Astrocyte of the cerebellum (primary cell): ENCODE measurements at places on chromosomes 12 and 14.
A peak's percentile ranks its signal among the peaks of the same experiment; 100 is the strongest.

DNA sequence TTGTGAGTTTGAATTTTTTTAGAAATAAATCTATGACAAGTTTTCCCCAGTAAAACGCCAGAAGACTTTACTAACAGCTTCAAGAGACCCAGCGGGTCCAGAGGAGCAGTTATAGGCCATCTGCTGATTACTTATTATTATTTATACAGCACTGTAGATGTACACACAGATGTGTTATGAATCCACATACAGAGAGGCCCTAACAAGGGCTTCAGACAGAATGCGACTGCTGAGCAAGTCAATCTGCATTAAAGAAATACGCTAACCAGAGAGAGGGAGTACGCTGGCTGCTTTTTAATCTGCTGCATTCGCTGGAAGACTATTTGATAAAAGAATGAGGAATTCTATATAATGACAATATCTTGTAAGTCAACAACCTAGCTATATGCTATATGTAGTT lies 32.5 kb downstream of the ATF7 start:
- DNase-seq: no peak

GRCh38 chr12:5396541-5396940 lies 35.4 kb upstream of the NTF3 start:
- DNase-seq: no peak

DNA sequence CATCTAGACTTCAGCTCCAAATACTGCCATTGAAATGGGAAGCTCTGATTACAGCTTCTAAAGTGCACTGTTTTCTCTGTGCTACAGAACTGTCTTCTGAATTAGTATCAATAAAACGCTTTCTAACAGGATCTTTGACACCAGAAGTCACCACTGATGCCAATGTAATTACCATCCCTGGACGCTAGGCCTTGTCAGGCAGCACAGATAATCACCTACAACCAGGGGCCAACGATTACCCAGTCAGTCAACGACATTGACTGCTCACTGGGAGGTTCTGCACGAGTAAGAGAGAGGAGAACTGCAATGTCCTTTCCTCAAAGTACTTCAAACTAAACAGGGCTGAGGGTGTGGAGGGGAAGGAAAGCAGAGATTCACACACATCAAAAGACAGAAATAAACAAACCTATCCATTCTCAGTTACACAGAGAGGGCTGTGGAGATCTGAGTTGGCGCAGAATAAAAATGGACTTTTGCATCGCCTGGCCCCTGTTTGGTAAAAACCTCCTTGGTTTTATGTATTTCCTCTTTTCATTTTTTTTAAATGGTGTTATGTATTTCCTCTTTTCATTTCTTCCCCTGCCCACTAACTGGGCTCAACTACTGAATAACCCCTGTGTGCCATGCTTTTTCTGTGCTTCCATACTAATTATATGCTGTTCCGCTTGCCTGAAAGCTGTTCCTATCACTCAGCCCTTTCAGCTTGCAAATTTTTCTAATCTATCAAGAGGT lies 492.2 kb downstream of the APAF1 start:
- DNase-seq: no peak

- DNase-seq: no peak
Observed at GRCh38 chr12:45895961-45896360, 94.4 kb downstream of the SCAF11 start.

- peak; percentile 33 for DNase-seq
Observed at GRCh38 chr12:120194534-120195395, at the start of gene GCN1. TSS of gene GCN1 (minus strand) at chr12:120194715. CDS start at chr12:120194697, 18 bp downstream.

DNA sequence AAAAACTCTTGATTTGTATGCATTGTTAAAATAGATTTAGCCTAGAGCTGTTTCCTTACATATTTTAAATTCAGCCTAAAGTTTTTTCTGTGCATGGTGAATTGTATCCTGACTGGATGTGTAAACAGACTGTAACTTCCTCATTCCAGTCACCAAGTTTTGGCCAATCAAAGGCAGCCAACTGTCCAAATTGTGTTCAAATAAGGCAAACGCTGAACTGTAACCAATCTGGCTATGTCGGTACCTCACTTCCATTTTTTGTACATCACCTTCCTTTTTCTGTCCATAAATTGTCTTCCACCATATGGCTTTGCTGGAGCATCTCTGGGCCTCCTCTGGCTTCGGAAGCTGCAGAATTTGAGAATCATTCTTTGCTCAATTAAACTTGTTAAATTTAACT lies 1921.9 kb upstream of the SEL1L start:
- no peak for DNase-seq

DNA sequence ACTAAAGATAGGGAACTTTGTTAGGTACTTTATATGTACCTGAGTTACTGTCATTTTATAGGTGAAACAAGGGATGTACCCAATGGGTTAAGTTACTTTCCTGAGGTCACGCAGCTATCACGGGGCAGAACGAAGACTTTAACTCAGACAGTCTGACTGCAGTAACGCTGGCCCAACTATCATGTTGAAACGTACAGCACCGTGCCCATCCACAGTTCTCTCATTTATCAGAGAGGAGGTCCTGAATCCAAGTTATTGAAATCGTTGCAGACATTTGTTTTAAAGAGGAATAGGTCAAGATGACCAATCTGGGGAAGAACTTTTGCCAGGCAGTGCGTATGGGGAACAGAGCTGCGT lies 587 bp upstream of the C12orf75 start:
- no peak for DNase-seq

GRCh38 chr14:68369281-68370056 lies 423.4 kb downstream of the ZFP36L1 start:
- no peak for DNase-seq

- DNase-seq: no peak
Observed at GRCh38 chr14:58390830-58391229, 4.9 kb upstream of the TOMM20L start.

GRCh38 chr12:31845613-31846322 lies 113.4 kb upstream of the RESF1 start:
- DNase-seq: no peak

- DNase-seq: no peak
Observed at GRCh38 chr12:47899466-47899865, 5.3 kb downstream of the VDR start.

DNA sequence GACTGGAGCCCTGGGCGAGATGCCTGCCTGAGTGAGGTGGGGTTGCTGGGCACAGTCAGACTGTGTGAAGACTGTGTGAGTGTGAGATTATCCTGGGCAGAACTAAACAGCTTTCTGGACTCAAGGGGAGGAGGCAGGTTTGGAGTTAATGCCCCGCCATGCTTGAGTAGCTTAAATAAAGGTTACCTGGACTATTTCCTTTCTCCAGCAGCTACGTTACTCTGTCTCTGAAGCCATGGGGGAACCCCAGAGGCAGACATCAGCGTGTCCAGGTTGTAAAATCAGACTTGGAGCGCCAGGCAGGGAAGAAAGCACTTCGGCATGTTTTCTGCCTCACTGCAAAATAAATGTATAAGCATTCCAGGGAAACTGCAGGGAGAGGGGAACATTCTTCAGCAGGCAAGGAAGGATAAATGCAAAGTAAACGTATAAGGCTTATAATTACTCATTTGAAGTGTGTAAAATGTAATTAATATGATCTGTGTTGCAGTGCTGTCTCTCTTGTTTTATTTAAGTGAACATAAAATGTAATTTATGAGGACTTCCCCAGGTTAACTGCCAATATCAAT lies 129.7 kb downstream of the CHST11 start:
- no peak for DNase-seq

GRCh38 chr12:11969437-11970154 lies 101.1 kb upstream of the BCL2L14 start:
- DNase-seq: no peak

DNA sequence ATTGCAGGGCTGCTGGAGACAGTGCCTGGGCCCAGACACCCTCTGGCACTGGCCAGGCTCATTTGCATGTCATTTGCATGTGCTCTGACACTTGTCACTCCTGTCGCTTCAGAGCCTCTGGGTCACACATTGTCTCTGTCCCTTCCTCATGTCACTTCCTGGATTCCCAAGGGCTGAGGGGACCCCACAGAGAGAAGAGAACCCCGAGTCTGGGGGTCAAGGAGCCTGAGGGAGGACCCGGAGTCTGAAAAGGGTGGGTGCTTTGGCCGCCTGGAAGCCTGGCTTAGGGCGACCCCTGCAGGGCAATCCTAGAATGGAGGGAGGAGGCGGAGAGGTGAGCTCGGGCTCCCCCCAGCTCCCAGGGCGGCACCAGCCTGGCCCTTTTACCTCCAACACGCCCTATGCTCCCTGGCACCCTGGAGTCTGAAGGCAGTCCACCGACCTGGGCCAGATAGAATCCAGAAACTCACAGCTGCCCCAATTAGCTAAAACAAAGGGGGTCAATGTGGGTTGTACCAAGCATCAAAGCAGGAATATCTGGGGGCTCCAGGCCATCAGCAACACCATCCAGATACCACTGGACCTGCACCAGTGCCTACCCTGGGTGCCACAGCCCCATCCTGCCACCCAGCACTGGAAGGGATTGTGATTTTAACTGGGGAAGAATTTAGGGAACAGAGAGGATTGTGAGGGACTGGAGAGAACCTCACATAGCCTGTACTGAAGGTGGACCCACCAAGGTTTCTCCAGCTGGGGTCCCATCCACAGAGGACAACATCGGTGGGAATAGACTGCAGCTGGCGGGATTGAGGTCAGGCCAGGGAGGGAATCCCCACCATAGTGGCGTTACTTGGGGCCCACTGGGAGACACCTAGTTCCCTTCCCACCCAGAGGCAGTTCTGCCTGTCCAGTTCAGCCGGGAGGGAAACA lies 21.8 kb upstream of the KRT78 start:
- DNase-seq: no peak

- no peak for DNase-seq
Observed at GRCh38 chr14:102396521-102396920, 33.8 kb downstream of the TECPR2 start.

DNA sequence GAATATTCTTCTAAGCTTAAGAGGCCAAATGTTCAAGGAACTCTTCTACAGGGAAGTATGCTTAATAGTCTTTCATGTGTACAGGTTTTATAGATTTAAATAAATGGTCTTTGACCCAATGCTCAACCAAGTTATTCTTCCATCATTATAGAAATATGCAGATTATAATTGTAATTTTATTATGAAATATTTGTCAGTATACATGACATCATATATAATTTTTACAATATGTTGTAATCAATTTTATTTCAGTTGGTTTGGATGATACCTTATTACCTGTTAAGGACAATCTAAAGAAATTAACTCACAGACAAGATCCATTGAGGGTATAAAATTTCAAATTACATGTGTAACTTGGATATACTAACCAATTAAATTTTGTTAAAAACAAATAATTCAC lies 1278.3 kb downstream of the SLC16A7 start:
- DNase-seq: no peak

- DNase-seq: no peak
Observed at GRCh38 chr12:70919176-70919575, 1.4 kb downstream of the PTPRR start.

DNA sequence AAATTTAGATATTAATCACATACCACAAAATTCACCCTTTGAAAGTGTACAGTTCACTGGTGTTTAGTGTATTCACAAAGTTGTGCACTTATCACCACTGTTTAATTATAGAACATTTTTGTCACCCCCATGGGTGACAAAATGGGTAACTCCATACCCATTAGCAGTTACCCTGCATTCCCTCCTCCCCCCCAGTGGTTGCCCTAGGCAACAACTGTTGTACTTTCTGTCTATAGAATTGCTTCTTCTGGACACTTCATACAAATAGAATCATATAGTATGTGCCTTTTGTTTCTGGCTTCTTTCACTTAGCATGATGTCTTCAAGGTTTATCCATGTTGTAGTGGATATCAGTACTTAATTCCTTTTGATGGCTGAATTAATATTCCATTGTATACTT lies 52.7 kb downstream of the FBXO34 start:
- no peak for DNase-seq

- no peak for DNase-seq
Observed at GRCh38 chr12:15779925-15780324, 9.3 kb downstream of the EPS8 start.

DNA sequence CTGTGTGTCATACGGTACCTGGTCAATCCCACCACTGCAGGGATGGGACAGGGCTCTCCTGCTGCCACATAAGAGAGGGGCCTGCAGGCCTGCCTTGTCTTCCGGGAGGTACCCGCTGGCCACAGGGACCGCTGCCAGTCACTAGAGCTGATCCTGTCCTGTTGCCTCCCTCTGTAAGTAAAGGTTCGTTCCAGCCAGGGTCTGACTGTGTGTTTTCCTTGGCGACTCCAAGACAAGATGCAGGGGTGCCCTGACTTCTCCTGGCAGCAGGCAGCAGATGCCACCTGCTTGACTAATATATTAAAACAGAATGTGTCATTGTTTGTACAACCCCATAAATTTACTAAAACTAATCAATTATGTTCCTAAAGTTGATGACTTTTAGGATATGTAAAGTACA lies 41.5 kb upstream of the ASPG start:
- no peak for DNase-seq

DNA sequence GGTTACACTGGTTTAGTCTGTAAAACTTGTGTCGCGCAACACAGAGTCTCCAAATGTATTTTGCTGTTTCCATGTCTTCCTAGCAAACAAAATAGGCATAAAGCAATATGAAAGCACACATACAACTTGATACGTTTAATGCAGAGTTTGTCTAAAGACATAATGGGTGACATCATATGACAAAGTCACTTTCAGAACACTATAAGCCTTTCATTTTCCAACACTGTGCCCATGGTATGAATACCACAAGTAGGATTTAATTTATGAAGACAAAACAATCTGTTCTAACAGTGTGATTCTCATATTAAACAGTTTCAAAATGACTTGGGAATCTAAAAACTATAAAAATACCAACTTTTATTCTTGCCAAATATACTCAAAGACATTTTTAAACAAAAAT lies 58.4 kb downstream of the PTPN21 start:
- DNase-seq: no peak

- no peak for DNase-seq
Observed at GRCh38 chr12:119206348-119207062, 27.8 kb downstream of the HSPB8 start.

DNA sequence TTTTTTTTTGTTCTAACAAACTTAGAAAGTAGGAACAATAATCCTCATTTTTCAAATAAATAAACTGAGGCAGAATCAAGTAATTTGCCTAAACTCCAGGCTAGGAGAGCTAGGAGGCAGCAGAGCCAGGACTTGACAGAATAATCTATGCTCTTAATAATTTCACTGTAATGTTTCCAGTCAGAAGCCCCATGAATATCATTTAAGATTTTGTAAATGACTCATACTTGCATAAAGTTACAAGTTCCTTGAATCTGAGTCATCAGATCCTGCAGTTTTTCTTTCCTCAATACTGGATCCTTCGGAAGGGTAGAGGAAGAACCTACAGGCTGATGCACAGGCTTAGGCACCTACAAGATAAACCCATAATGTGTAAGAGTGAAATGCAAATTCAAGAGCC lies 29.0 kb downstream of the CAPRIN2 start:
- peak; percentile 63 for DNase-seq

GRCh38 chr12:114903083-114903691 lies 219.2 kb upstream of the TBX3 start:
- DNase-seq: peak; percentile 37

DNA sequence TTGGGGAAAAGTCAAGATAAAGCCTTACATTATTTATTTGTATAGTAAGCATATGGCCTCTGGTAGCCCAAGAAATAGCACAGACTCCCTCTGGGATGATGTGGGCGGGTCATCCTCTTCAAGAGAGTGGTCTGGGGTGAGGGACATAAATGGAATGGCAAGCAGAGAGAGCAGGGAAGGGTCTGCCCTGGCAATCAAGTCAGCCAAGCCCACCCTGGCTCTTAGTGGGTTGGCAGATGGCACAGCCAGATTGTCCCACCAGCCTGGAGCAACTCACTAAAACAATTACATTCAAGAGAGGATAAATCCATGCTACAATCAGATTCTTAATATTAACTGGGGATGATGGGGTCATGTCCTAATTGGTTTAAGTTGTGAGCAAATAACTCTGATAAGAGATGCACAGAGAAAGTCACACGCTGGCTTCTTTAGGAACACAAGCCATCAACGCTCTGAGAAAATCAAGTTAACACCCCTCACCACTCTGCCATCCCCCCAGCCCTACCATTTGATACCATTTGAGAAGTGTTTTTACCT lies 2.8 kb upstream of the PELI2 start:
- no peak for DNase-seq
